ENCODE measurements at places on chromosomes 3 and 15.
A peak's percentile ranks its signal among the peaks of the same experiment; 100 is the strongest.

DNA sequence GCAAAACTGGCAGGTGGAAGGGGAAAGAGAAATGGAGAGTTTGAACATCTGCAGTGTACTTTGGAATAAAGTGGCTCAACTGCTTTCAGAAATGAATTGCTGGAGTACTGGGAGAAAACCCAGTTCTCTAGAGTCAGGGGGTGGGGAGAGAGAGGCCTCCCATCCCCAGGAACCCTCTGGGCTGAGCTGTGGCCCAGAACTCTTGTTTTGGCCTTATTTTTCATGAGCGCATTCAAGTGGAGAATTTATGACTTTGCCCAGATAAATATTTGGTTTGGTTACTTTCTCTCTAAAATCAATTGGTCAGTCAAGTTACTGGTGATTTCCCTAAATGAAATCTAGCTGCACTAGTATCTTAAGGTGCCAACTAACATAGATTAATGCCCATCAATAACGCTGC is 28.7 kb upstream of the HACD2 start:
- DNase-seq, result no peak

GRCh38 chr3:110731148-110731547 is 340.5 kb upstream of the NECTIN3 start:
- DNase-seq, result peak; percentile 31

GRCh38 chr3:9151240-9151639 is 98.2 kb downstream of the SRGAP3 start:
- DNase-seq, result no peak

GRCh38 chr15:42080186-42080918 is 14.0 kb downstream of the PLA2G4D start:
- DNase-seq, result peak; percentile 35

DNA sequence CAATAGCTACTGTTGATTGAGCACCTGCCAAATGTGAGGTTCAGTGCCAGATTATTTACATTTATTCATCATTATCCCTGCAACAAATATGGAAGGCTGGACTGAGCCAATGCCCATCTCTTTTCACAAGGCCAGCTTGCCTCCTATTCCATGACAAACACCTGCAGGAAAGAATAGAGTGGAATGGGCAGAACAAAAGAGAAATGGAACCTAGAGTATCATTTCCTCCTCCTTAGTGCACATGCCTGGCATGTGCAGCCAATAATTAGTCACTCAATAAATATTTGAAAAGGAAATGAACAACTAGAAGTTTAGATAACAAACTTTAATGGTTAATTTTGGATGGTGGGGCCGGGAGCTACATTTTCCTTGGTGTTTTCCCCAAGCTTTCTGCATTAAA is 61.4 kb upstream of the MYRIP start:
- DNase-seq, result no peak

DNA sequence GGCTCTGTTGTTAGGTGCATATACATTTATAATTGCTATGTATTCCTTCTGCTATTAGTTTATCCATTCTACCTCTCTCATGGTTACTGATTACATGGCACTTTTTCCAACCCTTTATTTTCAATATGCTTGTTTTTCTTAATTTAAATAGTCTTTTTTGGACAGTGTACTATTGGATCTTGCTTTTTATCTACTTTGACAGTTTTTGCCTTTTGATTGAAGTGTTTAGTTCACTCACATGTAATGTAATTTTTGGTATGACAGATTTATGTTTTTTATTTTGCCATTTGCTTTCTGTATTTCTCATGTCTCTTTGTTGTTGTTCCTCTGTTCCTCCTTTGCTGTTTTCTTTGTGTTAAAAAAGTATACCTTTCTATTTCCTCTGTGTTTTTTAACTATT is 44.5 kb downstream of the TRPC1 start:
- no peak for DNase-seq

- DNase-seq, result peak; percentile 85
Observed at GRCh38 chr3:168467115-168467714, 371.5 kb upstream of the GOLIM4 start.

GRCh38 chr3:41243183-41243582 is 43.9 kb downstream of the CTNNB1 start:
- no peak for DNase-seq

- peak; percentile 34 for DNase-seq
Observed at GRCh38 chr3:52800079-52800478, 5.5 kb downstream of the ITIH3 start.

GRCh38 chr3:144458283-144458682 is 486.7 kb downstream of the DIPK2A start:
- DNase-seq, result no peak

- no peak for DNase-seq
Observed at GRCh38 chr3:13060341-13060910, 12.8 kb downstream of the IQSEC1 start.

DNA sequence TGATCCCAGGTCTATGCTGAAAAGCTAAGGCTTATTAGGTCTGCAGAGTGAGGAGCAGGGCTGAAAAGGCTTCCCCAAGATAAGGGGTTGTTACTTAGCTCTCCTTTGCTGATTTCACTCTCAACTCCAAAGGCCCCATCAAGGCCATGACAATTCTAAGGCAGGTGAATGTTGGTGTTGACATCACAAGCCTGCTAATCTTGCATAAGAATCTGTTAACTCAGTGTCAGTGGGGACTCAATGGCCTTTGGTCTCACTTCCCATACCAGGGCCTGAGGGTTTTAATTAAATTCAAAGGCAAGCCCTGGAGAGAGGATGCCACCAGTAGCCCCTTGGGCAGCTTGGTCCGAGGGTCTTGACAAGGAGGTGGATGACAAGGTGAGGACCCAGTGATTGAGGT is 9.4 kb upstream of the ALAS1 start:
- no peak for DNase-seq

DNA sequence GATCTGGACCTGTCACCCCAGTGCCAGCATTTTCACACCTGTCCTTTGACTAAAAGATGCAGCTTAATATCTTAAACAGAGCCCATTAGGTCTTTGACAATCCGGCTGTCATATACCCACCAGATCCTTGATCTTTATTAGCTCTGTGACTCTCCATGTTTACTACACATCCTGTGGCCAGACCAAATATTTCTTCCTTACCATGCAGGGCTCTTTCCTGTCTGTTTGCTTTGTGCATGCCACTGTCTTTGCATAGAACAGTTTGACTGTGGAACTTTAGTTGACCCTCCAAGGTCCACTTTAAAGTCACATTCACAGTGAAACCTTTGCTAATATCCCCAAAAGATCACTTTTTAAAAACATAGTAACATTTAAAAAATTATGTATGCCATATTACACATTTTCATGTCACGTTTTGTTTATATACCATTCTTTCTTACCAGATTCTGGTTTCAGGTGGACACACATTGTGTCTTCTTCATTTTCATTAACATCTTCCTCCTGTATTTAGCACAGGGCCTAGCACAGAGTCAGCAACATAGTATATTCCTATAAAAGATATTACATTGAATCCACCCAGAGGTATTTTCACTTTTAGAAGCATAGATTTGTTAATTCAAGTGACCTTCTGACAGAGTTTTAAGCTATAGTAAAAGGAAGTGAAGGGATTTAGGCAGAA is 95.8 kb downstream of the RAP2B start:
- DNase-seq, result peak; percentile 26

DNA sequence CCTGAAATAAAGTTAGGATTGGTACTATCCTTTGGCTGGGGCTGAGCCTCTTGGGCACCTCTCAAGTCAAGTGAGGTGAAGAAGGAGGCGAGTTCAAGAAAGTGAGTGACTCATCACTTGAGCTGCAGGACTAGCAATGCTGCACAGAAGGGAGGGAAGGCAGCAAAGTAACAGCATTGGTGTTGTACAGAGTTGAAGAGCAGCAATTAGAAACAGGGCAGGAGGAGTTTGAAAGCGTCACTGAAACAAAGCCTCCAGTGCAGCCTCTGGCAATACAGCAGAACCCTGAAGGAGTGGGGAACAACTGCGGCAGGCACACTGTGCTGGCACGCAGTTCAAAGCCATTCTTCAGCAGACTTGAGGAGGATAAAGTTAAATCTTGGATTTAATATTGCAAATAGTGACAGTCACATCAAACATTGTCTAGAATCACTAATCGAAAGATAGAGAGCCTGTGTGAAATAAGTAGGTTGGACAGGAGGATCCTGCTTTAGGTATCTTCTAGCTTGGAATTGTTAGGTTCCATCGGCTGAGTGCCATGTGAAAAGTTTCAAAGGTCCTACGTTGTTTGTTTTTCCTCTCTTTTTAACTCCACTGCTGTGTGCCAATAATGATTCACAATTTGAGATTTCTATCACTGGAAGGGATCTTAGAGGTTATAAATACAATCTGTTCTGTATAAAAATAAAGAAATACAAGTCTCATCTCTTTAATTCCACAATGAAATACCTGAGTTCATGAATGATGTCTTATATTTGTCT is 479.8 kb downstream of the NAALADL2 start:
- DNase-seq, result peak; percentile 74

DNA sequence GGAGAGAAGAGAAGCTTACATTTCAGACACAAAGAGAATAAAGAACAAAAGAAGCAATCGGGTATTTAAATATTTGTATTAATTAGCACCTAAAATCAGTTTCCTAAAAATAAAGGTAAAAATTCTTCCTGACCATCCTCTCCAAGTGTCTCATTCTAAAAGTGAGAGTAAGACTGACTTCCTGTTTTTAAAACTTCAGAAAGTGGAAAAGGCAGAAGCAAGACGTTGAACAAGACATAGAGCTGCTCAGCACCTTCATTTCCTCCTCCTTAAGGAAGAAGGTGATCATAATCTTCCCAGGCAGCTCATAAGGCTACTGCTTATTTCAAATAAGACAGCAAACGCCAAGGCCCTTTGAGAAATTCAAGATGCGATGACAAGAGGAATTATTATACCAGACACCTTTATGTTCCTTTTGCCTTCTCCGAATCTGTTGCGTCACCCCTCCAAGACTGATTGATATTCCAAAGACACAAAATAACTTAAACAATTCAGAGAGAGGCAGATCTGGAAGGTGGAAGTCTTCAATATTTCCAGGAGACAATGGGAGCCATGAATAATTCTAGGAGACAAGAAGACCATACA is 238.8 kb upstream of the TLE3 start:
- no peak for DNase-seq

DNA sequence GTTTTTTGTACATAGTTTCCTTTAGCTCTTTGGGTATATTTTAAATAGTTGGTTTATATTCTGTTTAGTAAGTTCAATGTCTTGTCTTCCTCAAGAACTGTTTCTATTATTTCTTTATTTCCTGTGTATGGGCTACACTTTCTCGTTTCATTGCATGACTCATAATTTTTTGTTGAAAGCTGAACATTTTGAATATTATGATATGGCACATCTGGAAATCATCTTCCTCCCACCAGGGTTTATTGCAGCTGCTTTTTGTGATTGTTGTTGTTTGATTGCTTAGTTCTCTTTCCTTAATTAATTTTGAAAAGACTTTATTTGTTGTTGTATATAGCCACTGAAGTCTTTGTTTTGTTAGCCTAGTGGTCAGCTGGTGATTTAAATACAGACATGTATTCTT is 43.8 kb downstream of the LSM3 start:
- DNase-seq, result peak; percentile 70

DNA sequence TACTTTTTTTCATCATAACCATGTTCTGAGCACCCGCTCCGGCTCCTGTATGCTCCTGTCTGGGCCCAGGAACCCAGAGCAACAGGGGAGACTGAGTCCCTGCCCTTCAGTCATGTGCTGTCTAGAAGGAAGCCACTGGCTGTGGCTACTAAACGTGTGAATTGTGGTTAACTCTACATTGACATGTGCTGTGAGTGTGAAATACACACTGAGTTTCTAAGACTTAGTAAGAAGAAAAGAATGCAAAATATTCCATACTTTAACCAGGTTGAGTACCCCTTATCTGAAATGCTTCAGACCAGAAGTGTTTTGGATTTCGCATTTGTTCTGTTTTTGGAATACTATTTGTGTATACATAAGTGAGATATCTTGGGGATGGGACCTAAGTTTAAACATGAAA is 42.8 kb upstream of the CGNL1 start:
- no peak for DNase-seq

- DNase-seq, result no peak
Observed at GRCh38 chr15:90194655-90195054, 6.5 kb upstream of the SEMA4B start.

DNA sequence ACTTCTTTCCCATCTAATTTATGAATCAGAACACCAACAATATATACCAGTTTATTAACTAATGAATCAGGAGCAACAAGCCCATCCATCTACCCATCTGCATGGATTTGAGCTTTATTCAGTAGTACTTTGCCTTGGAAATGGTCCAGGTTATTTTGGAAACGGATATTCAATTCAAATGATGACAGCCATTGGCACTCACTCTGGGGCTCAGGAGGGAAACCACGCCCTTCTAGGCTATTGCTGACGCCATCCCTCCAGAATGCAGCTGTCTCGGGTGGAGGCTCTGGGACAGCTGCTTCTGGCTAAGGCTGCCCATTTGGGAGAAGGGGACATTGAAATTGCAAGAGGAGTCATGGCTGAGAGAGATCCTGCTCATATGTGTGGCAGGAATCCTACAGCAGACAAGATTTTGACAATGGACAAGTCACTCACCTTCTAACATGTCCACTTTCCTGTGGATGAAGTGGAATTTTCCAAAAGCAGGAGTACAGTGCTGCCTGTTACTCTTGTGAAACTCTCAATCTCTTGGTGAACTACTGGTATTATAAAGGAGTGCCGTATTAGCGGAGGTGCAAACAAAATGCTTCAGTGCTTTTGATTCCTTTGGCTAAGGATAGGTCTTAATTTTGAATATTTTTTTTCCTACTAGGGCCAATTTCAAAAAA is 29.3 kb upstream of the TRAK1 start:
- peak; percentile 95 for DNase-seq

GRCh38 chr3:194300382-194300758 is 50.8 kb downstream of the CPN2 start:
- DNase-seq, result peak; percentile 60

- DNase-seq, result no peak
Observed at GRCh38 chr15:71472566-71472965, 337.8 kb upstream of the NR2E3 start.

DNA sequence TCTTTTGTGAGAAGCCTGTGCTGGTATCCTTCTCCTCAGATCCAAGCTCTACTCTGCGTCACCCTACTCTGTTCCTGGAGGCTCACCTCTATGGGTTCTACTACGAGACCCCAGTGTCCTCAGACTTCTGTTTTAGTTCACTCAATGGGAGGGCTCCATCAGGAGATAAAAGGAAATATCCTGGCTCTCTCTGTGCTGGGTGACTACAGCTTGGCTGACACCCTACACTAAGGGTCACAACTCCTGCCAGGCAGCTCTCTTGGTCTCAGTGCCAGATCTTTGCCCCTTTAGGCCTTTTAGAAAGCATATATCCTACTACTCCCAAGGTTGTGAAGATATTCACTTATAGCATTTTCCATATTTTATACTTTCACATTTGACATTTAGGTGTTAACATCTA is 46.5 kb downstream of the SPG11 start:
- DNase-seq, result no peak

GRCh38 chr3:126152901-126153694 is 27.3 kb downstream of the ALDH1L1 start:
- DNase-seq, result no peak

- no peak for DNase-seq
Observed at GRCh38 chr3:71785532-71786216, 726 bp upstream of the PROK2 start.

- no peak for DNase-seq
Observed at GRCh38 chr15:59456114-59456513, 18.1 kb downstream of the FAM81A start.

GRCh38 chr3:31592764-31593163 is 60.0 kb downstream of the STT3B start:
- no peak for DNase-seq

- no peak for DNase-seq
Observed at GRCh38 chr3:129619726-129620162, 13.3 kb upstream of the PLXND1 start.

Measured in adipocyte (in vitro differentiated cells).